ENCODE measurements at places on chromosomes 6 and 20. TPM values are rescaled to one million over a fixed set of nuclear protein-coding genes. Genes with fewer than 3 reads are reported as not detected.

GRM4 gene
- total RNA-seq: 2.6 TPM

DNA sequence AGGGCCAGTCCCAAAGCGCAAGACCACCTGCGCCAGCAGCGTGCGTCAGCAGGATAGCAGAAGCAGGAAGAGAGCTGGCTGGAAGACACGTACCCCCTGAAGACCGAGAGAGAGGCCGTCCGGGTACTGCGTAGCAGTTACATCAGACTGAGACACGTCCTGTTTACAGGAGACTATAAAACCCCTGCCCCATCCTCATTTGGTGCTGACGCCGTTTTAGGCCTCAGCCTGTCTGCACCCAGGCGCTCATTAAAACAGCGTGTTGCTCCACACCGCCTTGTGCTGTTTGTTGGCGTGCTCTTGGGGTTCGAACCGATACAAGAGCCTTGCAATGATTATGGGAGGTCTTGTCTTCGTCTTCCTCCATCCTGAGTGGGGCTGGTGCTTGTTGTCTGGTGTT is 31.8 kb upstream of the ULBP3 start:
- H3K27ac ChIP-seq: no peak overlapping the region
- H3K4me3 ChIP-seq: no peak overlapping the region
- no peak for DNase-seq

DNA sequence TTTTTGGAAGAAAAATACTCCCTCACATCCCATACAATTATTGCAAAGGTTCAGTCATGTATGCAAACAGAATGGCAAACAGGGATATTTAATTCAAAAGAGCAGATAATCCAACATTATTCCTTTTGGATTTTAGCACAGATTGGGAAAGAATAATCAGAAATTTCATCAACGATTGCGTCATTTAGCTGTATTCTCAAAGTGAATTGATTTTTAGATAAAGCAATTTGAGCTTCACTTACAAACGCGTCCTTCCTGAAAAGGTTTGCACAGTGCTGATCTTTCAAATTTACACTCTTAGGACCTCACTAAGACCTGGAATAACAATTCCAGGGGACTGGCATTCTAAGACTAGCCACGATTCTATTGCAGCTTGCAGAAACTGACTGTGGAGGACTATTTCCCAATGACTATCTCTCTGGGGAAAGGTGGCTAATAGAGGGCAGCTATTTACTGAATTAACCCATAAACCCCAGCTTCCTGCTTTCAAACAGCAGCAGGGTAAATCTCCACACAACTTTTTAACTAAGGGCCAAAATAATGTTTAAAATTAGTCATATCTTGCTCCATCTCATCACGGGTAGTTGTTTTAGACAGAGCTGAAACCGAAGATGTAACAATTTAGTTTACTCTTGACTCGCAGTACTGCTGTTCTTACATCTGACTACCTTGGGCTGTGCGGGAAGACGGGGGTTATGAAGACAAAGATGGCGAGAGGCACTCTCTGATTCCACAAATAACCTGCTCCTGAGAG is 131.2 kb upstream of the FAM184A start:
- H3K36me3 ChIP-seq: no peaks in the 10 kb centered on the region
- H3K4me3 ChIP-seq: no peak overlapping the region
- peaks cover 13% of the 10 kb centered on the region for H3K4me1 ChIP-seq
- H3K27me3 ChIP-seq: no peaks in the 10 kb centered on the region
- DNase-seq: no peak

DNA sequence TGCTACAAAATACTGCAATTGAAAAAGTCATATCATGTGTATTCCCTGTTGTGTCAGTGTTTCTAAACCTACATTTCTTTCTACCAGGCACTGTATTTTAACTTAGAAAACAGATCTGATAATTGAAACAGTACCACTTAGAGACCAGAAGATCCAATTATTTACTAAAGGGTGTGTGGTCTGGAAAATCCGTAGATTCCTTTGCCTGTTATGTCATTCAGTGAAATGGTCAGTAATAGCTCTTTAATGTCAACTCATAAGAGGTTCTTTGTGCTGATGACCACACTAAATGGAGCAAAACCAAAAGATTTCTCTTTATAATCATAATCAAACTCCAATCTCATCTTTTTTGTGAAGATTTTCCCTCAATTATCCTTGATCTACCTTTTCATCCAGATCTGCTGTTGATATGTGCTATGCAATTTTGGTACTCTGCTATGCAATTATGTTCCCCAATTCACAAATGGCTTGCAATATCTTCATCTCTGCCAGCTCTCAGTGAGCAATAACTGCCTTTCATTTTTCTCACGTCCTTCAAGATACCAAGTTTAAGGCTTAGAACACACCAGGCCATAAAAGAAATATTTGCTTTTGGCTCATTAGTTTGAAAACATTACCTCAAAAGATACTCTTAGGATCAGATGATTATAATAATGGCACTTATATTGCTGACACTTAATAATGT is 165.5 kb downstream of the MOXD1 start:
- no peak overlapping the region for H3K4me3 ChIP-seq
- H3K27ac ChIP-seq: no peak overlapping the region
- H3K27me3 ChIP-seq: no peaks in the 10 kb centered on the region
- no peaks in the 10 kb centered on the region for H3K36me3 ChIP-seq

GRCh38 chr6:82380566-82381185 is 17.1 kb downstream of the TPBG start:
- H3K27me3 ChIP-seq: no peaks in the 10 kb centered on the region
- H3K36me3 ChIP-seq: no peaks in the 10 kb centered on the region
- no peak overlapping the region for H3K27ac ChIP-seq
- no peak for DNase-seq
- H3K4me1 ChIP-seq: peaks cover 3% of the 10 kb centered on the region

MAS1 gene
- not detected for total RNA-seq

DNA sequence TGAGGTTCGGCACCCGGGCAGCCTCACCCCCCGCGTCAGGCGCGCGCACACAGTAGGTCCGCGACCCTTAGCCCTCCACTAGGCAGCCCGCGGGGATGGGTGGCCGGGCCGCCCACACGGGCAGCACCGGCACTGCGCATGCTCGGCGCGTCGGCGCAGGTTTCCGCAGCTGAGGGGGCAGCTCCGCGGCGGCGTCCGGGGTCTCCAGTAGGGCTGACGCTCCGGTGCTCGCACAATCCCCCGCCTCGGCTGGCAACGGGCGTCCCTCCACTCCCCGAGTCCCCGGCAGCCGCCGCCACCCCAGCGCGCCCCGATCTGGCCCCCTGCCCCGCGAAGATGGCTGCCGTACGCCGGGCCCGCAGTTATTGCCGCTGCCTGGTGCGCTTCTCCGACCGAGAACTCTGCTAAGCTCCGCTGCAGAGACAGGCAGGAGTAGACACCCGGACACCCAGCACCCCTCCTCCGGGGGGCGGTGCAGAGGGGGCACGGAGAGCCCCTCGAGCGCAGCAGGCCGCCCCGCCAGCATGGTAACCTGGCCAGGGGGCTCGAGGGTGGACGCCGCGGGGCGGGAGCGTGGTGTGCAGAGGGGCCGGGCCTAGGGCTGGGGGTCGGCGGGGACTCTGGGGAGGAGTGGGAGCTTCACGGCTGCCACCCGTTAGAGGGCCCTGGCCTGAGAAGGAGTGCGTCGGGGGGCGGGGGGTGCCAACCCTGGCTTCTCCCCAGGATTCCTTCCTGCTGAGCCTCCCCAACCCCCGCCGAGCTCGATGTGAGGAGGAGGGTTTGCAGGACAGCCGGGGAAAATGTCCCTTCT is at the start of gene FBXO9:
Gene FBXO9, plus strand, starts transcription at position 139 of the 811 bp plus-strand sequence. Its CDS starts 386 bp downstream, at position 525.
- peak within 1 kb of the TSS; percentile 73 for H3K27ac ChIP-seq
- H3K4me1 ChIP-seq: peaks cover 13% of the 10 kb centered on the region
- no peaks in the 10 kb centered on the region for H3K27me3 ChIP-seq
- H3K36me3 ChIP-seq: no peaks in the 10 kb centered on the region
- H3K4me3 ChIP-seq: peak within 1 kb of the TSS; percentile 78

EYS gene
- total RNA-seq: not detected

CALHM4 gene
- not detected for total RNA-seq

LKAAEAR1 gene
- total RNA-seq: not detected

FHL5 gene
- not detected for total RNA-seq

GRCh38 chr20:38337561-38338140 is 8.6 kb upstream of the LBP start:
- no peak overlapping the region for H3K27ac ChIP-seq
- H3K36me3 ChIP-seq: no peaks in the 10 kb centered on the region
- peak; percentile 74 for DNase-seq
- no peak overlapping the region for H3K4me3 ChIP-seq

GRCh38 chr6:109187399-109188114 is 92.2 kb downstream of the CEP57L1 start:
- no peak overlapping the region for H3K4me3 ChIP-seq
- no peak overlapping the region for H3K27ac ChIP-seq

All from HCT116 (cell line).